ENCODE measurements at places on chromosomes 6 and 20.

- no peak for DNase-seq
Observed at GRCh38 chr6:92827104-92827503, 592.3 kb downstream of the EPHA7 start.

DNA sequence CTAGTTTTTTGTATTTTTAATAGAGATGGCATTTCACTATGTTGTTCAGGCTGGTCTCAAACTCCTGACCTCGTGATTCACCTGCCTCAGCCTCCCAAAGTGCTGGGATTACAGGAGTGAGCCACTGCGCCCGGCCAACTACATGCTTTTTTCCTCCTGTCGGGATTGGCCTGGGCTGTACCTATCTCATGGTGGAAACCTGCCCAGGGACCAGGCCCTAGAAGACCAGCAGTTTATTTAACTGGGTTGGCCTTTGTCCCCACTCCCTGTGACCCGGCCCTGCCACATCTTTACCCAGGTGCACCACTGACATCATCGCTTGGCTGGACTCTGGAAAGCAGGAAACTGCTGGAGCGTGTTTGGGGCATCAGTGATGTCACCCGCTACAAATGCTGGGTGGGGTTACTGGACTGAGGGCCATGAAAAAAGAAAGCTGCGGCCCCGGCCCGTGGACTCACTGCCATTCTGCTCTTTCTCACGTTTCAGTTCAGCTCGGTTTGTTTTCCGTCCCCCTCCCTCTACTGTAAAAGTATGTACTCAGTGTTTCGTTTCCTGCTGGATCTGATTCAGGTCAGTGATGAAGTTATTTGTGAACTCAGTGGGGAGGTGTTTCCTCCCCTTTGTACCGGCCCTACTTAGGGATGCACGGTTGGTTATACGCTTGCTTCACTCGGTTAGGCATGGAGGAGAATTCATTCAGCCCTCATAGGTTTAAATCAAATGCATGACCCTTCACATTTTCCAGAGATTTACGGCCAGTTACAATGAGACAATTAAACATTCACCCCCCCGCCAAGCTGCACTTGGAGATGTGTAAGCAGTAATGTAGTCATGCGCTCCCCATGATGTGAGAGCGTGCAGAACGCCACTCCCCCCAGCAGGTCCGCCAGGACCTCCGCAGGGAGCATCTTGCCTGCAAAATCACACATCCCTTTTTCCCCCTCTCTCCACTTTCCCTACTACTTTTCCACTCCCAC lies 179.3 kb downstream of the MTHFD1L start:
- DNase-seq = no peak

GRCh38 chr6:147201885-147202515 lies 2.2 kb upstream of the STXBP5 start:
- peak; percentile 32 for DNase-seq

- peak; percentile 71 for DNase-seq
Observed at GRCh38 chr6:167699141-167699931, 127.4 kb upstream of the AFDN start.

DNA sequence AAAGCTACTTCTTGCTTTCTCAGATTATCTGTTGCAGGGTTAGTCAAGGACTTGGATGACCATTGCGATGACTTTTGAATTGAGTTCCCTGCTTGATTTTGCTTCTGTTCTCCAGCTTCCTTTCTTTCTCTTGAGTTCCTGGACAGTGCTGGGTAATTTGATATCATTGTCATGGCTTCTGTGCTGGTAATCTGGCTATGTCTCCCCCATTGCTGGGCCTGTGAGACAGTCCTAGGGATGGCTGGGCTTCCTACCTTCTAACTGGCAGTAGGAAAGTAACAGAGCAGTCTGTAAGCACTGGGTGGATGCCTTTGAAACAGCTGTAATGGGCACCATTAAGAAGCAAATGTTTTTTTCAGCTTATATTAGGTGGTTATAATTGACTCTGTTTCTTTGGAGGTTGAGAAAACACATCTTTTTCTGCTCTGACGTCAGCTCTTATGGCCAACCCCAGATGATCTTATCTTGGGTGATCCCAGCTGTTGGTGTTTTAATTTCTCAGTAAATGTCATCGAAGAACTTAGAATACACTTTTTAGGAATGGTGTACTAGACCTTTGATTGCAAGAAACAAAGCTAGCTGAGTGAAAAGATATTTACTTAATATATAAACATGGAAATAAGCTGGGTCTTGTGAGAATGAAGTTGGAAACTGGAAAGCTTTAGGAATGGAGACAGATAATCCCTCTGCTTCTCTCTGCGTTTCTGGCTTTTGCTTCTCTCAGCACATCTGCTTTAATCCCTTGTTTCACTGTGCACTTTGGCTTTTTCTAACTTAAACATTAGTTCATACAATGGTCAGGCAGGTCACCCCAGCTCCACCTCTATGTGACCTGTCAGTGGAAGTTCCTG lies 195.0 kb upstream of the MAN1A1 start:
- DNase-seq = no peak

DNA sequence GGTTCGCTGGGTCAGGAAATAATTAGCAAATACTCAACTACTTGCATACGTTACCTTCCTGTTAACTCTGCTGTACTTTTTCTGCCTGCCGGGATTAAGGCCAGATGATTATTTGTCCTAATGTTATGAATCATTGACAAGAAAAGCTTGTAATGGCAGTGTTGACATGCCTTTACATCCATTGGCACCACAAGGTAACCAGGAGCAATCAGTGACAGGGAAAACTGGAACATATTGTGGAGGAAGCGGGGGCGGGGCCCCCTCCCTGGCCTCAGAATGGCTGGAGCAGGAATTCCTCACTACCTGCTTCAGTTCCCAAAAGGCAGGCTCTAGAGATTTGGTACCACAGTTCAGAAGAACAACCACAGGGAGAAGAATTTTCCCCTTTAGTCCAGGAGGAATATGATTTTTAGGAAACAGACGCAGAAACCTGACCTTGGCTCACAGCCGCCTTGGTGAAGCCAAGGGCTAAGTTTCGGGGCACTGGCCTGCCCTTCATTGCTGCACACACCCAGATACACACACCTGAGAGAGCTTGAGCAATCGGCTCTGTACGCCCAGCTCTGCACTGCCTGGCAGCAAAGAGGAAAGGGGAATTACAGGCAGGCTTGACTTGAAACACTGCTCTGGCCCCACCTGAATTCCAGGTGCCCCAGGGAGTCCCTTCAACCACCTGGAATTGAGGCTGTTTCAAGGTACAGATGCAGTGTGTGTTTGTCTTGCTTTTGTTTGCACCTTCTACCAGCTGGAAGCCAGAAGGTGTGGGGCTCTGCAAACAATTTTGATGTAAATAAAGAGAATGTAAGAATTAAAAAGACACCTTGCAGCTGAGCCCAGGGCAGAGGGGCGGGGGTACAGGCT lies 89.8 kb downstream of the MYB start:
- no peak for DNase-seq

GRCh38 chr20:33769043-33769442 lies 37.2 kb downstream of the ZNF341 start:
- no peak for DNase-seq

GRCh38 chr20:63968928-63969760 lies 586 bp downstream of the ZNF512B start:
- DNase-seq = peak; percentile 2

DNA sequence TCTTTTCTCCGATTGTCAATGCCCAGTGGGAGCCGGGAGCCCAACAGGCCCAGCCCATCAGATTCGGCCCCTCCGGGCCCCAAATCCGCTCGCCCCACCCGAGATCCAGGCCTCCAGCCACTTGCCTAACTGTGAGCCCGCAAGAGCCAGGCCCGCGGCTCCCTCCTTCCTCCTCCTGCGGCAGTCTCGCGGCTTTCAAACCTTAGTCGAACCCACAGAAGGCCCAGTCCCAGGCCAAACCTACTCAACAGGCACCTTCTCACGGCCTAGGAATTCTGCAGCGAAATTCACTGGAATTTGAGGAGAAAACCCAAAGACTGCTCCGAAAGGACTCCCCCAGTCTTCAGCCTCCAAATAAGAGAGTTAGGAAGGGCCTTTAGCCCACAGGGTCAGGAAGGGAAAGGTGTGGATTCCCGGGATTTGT lies 2.8 kb upstream of the TFAP2A start:
- no peak for DNase-seq

DNA sequence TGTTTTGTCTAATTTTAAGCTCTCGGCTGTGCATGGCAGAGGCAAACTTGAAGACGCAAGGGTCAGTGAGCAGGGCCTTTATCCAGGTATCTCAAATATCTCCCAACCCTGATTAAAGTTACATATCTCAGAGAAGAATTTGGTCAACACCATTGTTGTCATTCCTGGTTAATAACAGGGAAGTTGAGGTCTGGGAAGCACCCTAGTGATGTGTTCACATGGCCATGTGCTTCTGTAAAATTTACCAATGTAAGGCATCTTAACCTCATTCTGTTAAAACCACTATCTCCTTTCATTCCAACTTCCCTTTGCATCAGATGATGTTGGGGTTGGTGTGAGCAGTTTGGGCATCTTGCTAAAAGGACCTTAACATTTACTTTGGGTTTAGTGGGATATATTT lies 4.0 kb upstream of the FAM110A start:
- DNase-seq = no peak

DNA sequence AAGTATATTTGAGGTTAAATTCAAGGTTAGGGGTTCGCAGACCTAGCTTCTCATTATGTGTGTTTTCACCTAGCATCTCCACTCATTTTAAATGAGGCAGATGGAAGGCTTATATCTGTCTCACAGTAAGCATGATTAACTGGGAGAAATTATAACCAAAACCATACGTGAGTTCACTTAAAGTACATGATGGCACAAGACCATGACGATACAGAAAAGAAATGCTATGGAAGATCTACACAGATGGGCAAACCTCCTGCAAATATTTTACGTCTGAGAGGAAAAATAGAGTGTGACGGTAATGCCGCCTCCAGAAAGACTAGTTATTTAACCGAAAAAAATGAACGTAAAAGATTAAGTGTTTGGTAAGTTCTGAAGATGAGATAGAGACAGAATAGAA lies 337.8 kb downstream of the FARS2 start:
- DNase-seq = no peak

DNA sequence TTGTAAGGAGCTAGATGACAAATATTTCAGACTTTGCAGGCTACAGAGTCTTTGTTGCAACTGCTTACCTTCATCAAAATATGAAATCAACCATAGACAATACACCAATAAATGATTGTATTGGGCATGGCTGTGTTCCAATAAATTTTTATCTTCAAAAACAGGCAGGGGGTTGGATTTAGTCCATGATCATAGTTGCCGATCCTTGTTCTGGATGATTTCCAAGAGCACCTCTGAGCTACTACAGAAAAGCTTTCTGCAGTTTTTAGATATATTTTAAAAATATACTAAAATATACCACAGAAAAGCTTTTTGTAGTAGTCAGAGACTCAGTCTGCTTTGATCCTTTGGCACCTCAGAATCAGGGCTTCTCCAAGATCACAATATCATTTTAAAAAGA lies 145.0 kb downstream of the HTR1B start:
- DNase-seq = no peak

DNA sequence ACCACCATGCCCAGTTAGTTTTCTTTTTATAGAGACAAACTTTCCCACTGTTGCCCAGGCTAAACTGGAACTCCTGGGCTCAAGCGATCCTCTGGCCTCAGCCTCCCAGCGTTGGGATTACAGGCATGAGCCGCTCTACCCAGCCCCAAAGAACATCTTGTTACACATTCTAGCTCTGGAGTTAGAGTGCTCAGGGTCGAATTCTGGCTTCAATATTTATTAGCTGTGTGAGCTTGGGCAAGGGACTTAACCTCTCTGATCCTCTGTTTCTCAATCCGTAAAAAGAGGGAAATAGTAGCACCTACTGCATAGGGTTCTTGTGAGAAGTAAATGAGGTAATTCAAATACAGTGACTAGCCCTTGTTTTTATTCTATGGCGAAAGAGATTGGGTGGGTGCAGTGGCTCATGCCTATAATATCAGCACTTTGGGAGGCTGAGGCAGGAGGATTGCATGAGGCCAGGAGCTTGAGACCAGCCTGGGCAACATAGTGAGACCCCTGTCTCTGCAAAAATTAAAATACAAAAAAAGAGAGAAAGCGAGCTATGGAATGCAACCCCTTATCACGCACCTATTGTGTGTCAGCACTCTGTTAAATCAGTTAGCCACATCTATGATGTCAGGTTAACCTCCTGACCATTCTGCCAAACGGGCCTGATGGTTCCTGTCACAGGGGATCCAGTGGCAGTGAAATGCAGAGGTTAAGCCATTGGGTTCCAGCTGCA lies 19.7 kb downstream of the BCAS4 start:
- no peak for DNase-seq

DNA sequence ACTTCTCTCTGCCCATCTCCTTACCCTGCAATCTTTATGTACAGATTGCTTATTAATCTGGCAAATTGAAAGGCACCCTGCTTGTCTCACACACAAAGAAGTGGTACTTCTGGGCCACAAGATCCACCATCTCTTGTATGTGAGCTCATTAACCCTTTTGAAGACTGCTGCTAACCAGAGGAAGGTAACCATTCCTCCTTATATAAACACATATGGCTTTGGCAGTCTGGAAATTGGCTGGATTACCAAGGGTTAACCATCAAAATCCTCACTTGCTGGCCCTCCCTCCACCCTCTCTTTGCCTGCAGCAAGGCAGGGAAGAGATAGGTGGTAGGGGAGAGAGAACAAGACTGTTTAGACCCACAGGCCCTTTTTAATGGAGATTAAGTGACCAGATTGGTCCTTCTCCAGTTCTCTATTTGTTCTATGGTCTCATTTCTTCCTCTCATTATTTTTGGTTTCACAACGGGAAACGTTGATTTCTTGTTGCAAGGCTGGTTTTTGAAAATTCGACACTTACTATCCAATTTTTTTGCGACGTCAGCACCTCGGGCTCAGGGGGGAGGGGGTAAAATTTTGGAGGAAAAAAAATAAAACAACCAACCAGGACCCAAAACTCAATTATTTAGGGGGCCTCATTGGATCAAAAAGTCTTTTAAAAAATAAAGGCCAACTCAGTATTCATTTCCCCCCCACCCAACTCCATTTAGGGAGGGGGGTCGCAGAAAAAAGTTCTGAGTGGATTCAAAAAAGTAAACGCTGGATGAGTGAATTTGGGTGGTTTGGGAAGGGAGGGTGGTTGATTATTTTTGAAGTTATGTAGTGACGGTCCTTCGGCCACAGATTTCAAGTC lies 859 bp downstream of the PPP1R10 start:
- DNase-seq = peak; percentile 41

DNA sequence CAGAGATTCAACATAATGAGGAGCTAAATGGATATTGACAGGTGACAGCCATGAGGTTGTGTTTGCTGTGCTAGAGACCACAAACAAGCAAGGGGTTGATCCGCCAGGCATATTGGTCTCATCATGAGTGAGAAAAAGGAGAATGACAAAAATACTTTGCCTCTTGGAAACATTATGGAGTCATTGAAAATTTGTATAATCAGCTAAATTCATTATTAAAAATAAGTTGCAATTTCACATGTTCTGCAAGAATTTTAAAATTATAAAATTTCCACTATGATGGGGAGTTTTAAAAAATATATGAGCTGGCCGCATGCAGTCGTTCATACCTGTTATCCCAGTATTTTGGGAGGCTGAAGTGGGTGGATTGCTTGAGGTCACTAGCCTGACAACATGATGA lies 912.3 kb upstream of the SLC35B3 start:
- DNase-seq = no peak

DNA sequence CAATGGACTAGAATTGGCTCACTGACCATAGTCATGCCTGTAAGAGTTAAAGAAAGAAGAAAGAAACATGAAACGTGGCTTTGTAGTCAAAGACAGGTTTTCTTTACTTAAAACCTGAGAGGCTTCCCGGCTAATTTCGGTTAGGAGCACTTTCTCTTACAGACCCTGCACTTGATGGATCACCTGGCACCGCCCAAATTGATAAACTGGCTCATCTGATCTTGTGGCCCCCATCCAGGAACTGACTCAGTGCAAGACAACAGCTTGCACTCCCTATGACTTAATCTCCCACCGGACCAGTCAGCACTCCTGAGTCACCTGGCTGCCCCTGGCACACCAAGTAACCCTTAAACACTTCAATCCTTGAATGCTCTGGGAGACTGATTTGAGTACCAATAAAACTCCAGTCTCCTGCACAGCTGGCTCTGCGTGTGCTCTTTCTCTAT lies 12.3 kb downstream of the TMEM14B start:
- no peak for DNase-seq
